ENCODE measurements at places on chromosomes 2 and 18.

DNA sequence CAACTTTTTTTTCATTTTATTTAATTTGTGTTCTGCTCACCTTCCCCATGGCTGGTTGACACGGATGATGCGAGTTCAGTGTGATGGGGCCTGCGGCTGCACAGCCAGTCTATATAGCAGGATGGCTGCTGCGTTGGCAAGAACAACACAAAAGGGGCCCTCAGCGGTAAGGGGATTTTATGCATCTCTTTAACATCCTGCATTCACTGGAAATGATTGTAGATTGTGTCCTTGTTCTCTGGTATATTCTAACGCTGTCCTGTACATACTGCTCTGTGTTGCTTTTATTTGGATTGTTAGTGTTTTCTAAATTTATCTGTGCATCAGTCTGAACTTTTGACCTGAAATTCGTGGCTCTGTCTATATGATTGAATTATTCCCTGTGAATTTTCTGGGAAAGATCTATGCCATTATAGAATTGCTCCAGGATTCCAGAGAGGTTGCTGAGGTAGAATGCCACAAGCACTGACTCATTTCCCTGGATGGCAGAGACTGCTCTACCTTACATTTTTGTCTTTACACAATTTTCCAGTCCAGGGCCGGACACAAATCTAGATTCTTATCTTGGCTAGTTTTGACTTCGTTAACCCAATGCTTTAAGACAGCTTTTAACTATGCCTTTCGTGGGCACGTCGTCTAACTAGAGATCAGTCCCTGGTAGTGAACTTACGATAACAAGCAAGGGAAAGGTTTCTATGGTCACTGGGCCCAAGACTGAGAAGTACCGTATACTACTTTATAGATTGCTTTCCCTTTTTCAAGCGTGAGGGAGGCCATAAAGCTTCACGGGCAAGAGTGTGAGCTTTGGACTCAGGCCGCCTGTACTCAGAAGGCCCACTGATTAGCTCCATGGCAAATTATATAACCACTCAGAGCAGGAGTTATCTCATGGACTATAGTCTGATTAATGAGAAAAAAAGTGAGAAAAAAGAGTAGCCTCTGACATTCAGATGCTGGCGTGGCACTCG, at the start of gene CRYGC:
Gene CRYGC, minus strand, starts transcription at position 85 of the 968 bp plus-strand sequence. Its CDS starts 36 bp downstream, at position 49.
- no peak for DNase-seq

DNA sequence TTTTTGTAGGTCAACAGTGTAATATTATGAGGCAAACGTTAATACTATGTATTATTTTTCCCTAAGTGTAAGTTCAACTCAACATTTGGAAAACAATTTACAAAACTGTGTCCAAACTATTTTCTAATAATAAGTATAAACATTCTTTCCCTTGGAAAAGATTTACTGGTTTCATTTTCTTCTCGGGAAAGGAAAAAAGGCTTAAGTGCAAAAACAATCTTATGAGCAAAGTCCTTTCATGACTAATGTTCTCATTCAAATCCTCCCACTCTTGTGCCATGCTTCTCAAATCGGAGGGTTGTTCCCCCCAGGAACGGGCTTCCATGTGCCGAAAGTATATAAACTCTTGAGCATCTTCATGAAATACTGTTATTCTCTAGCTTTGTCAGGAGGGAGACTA, 19.8 kb upstream of the L3MBTL4 start:
- no peak for DNase-seq

GRCh38 chr2:235463893-235464292, 29.9 kb upstream of the AGAP1 start:
- no peak for DNase-seq

- peak; percentile 60 for DNase-seq
Measured at GRCh38 chr2:233267516-233268245, 16.2 kb downstream of the ATG16L1 start.

DNA sequence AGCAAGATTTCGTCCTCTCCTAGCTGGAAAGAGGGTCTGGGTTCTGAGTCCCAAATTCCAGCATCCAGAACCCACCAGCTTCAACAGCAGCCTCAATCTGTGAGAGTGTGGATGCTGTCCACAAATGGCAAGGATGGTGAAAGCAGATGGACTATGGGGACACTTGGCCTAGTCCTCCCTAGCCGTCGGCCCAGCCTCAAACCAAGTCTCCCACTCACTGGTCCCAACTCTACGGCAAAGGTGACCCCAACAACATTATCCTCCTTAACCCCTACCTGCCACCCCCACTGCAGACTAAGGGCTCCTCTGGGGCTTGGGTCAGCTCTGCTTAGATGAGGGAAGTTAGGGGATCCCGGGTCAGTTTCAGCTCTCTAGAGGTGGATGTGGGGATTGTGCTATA, 57.3 kb downstream of the TNS1 start:
- DNase-seq: no peak

GRCh38 chr2:188076149-188077056, 215.3 kb upstream of the GULP1 start:
- no peak for DNase-seq

DNA sequence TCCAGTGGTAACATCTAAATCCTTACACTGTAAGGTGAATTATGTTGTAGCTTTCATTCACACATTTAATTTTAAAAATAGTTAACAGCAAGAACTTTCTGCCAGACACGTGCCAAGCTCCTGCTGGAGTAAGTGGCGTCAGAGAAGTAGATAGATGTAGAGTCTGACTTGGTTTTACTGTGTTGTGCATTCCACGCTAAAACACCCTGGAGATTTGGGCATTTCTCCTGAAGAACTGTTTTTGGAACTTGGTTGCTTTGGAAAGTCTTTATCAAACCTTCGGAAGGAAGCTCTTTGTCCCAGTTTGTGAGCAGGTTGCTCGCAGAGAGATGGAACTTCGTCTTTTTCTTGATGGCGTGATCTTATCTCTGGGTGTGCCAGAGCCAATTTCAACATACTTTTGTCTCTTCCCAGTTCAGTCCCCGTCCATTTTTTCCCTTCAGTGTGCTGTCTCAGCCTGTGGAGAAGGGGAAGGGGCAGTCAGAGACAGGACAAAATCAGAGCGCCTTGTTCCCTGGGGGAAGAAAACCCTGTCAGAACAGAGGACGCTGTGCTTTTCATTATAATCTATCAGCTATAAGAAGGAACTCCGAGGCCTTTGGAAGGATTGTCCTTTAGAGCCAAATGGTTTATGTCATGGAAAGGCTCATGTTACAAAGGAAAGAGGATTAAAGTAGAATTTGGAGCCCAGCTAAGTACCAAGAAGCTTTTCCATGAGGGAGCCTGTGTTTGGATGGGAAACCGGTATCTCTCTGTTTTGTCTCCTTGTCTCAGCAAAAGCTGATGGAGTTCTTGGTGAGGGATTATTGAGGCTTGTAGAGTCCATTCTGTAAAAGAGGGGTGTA, 18.9 kb downstream of the GRHL1 start:
- DNase-seq: no peak

- no peak for DNase-seq
Measured at GRCh38 chr2:10559634-10560224, 111.6 kb upstream of the ODC1 start.

- DNase-seq: no peak
Measured at GRCh38 chr2:161420406-161421074, 4.4 kb downstream of the TBR1 start.

DNA sequence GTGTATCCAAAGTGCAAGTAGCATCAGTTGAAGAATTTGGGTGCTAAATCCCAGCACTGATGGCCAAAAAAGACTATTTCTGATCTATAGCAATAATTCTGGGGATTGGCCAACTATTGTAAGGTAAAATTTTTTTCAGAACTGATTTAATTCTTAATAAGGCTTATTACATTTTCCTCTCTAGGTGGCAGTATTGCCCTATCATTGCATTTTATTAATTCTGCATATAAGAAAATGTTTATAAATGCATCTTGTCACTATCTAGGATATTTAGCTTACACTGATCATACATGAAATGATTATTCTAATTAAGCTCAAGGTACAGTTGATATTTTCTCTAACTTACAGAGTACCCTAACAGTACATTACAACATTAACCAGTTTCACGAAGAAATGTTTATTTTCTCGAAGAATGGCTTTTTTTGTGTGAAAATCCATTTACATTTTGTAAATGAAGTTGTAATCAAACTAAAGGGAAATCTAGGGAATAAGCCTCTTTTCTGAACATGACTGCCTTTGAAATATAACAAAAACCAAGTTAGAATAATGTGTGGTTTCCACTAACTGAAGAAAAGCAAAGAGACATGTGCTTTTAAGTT, 11.0 kb downstream of the TTN start:
- no peak for DNase-seq

- DNase-seq: no peak
Measured at GRCh38 chr2:15975676-15976075, 35.3 kb downstream of the MYCN start.

GRCh38 chr2:137007938-137008337, 242.6 kb downstream of the THSD7B start:
- no peak for DNase-seq

DNA sequence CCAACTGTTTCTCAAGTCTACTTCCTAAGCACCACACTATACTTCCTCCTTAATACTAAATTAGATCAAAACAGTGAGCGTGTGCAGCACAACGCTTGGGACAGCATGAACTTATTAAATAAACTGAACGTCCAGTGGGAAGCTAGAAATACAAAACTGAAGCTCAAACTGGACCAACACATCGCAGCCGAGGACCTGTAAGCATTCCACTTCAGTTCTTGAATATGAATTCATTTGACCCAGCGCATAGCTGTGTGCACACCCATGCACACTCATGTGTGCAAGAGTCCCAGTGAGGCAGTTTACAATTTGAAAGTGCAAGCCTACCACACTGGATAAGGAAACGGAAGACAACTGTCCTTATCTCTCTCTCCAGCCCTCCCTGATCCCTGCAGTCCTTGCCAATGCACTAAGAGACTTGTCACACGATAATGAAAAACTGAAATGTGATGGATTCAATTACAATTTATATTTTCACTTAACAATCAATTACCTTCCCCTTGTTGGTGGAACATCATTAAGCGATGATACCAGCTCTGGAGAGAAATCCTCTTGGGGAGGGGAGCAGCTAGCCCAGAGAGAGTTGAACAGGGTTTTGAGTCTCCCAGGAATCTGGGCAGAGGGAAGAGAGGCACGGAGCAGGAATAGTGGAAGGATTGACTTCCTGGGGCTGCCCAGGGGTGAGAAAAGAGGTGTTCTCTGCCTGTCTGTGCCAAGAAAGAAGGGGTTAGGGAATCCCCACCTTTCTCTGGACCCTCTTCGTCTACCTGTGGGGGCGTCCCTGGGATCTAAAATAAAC, 186.5 kb upstream of the KLHL29 start:
- DNase-seq: no peak

GRCh38 chr2:120809609-120810440, 74.2 kb downstream of the GLI2 start:
- no peak for DNase-seq

GRCh38 chr2:67982956-67983355, 79.8 kb downstream of the C1D start:
- no peak for DNase-seq

GRCh38 chr18:55317864-55318263, 270.1 kb downstream of the TCF4 start:
- no peak for DNase-seq

DNA sequence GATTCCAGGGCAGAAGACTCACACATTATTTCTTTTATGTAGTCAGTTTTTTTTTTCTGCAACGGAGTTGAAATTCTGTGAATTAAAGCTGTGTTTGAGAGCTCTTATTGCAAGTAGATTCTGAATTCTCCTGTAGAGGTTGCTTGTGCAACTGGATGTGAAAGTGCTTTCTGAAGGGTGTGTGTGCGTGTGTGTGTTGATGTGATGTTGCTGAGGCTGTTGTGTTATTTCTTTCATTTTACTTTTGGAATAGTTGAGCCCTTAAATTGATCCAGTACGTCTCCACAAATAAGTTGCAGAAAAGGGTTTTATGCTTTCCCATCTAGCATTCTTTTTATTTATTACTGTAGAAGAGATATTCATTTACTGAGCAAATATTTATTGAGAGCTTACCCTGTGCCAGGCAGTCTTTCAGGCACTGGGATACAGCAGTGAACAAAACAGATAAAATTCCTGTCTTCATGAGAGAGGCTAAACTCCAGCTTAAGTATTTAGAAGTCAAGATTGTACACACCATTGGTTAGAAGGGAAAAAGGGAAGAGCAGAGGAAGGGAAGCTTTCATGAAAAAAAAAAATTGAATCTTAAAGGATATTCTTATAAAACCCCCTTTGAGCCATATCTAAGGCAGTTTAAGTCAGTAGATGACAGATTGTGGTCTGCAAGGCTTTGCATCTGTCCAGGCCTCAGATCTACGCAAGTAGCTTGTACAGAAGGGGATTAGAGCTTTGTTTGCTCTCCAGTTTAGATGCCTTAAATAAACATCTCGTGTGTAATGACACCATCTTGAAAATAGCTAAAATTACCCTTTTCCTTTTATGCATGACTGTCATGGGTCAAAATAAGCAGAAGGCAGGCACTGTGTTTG, 58.2 kb downstream of the MYO1B start:
- no peak for DNase-seq

DNA sequence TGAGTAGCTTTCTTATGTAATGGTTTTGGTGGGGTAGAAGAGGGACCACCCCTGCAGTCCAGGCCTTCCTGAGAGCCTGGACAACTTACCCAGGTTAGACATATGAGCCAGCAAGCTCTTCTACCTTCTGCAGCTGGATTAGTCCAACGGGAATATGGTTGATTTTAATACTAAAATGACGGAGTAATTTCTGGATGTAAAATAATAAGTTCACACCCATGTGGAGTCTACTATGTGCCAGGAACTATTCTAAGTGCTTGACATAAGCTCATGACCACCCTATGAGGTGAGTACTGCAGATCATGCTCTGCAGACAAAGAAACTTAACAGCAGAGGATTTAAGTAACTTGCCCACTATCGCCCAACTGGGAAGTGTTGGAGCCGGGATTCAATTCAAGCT, 45.5 kb downstream of the DPP4 start:
- no peak for DNase-seq

- DNase-seq: no peak
Measured at GRCh38 chr2:81467096-81467495, 1162.5 kb upstream of the LRRTM1 start.

DNA sequence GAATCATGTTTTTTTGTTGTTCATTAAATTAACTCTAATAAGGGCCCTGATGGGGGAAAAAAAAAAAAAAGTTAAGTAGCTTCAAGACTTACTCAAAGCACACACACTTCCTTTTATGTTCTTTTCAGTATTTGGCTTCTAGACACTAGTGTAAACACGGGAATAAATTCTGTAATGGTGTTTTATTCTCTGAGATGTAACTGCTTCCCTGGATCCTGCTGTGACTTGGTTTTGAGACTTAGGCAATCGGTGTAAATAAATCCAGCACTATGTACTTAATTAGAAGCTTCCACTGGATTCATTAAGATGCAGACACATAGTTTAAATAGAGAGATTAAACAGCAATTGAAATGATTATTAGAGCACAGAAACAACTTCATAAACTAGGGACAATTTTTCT, 26.1 kb upstream of the AP1S3 start:
- DNase-seq: no peak
